ENCODE measurements at places on chromosomes 12 and 14.

GRCh38 chr12:123094349-123095077 lies 56.4 kb downstream of the PITPNM2 start:
- DNase-seq, result no peak

- DNase-seq, result peak; percentile 75
Observed at GRCh38 chr14:94028450-94028826, 2.3 kb downstream of the OTUB2 start.

DNA sequence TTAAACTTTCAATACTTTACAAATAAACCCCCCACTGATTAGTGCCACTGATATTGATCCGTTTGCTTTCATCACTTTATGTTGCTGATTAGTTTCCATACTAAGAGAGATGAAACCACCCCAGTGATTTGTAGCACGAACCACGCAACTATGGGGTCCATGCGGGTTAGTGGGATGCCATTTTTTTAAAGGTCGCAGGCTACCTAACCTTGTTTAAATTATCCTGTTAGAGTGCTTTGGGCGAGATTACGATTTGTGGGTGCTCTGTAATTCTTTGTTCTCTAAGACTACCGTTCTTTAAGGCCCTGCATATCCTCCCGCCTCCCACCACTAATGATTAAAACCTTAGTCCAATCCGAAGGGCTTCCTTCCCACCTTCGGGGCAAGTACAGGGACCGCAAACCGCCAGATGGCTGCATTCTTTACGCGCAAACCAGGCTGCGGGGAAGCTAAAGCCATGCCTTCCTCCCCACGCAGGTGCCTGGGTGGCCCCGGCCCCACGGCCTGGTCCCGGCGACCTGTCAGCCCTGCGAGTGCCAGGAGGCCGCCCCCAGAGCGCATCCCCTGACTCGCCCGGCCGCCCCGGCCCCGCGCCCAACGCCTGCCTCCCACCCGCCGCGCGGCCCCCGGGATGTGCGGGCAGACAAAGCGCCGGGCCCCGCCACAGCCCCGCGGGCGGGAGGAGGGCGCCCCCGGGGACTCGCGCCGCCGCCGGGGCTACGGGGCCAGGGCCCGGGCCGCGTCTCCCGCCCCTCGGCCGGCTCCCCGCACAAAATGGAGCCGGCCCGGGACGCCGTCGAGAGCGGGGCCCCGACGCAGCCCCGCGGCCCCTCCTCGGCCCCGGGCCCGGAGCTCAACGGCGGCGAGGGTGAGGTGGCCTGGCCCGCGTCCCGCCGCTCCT lies 759 bp downstream of the NFYB start:
- peak; percentile 64 for DNase-seq

DNA sequence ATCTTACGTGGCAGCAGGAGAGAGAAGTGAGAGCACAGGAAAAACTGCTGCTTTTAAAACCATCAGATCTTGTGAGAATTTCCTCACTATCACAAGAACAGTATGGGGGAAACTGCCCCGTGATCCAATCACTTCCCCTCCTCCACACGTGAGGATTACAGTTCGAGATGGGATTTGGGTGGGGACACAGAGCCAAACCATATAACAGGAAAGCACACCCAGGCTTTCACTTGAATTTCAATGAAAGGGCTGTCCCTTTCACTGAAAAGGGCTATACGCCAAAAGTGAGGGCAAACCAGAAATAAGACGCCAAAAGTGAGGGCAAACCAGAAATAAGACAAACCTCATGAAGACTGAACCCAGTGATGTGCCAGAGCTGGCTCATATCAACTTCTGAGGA lies 22.8 kb upstream of the TMEM233 start:
- DNase-seq, result no peak

GRCh38 chr14:101010293-101010692 lies 106.8 kb upstream of the RTL1 start:
- no peak for DNase-seq

GRCh38 chr12:84038242-84038641 lies 874.4 kb downstream of the SLC6A15 start:
- DNase-seq, result no peak

- no peak for DNase-seq
Observed at GRCh38 chr12:66620026-66620425, 58.9 kb downstream of the GRIP1 start.

DNA sequence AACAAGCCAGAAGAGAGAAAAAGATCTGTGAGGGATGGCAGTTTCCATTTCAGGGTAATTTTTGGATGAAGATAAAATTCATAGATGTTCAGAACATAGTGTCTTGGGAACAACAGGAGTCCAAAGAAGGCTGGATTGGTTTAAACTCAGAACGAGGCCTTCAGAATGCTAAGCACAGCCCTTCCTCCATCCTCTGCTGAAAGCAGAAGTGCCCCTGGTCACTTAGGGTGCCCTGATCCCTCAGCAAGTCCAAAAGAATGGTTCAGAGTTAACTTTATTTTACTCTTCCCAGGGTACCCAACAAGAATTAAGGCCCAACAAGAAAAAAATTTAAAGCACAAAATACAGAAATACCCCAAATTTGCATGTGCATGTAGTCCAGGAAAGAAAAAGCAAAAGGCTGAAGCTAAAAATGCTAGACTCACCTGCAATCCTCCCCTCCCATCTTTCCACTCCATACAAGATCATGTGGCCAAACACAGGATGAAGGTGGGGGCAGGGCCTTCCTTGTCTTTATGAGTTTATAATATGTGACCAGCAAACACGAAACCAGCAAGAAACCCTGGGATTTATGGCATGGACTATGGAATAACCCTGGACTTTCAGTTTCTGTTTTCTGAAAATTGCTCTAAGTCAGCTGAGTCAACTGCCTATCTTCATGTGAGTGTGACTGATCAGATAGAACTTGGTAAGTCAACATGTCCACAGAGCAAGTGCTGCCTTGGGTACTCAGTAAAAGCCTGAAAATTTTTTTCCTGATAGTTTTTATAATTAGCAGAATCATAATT lies 21.2 kb downstream of the MAX start:
- DNase-seq, result no peak

GRCh38 chr12:55997535-55997859 lies 421 bp downstream of the SUOX start:
- no peak for DNase-seq

DNA sequence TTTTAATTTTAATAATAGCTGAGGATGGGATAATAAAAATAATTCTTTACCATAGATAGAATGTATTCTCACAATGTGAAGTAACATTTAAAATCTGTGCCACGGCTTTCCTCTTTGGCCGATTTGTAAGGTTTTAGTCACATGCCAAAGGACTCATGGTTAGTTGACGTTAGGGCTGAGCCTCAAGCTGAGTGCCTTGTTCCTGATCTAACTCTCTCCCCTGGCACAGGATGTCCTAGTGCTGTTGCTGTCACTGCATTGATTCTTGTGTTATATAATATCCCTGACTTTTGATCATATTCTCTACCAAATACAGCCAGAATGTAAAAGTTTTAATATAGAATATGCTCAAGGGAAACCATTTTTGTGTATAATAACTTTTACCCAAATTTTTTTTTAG lies 144.3 kb downstream of the PELI2 start:
- no peak for DNase-seq

DNA sequence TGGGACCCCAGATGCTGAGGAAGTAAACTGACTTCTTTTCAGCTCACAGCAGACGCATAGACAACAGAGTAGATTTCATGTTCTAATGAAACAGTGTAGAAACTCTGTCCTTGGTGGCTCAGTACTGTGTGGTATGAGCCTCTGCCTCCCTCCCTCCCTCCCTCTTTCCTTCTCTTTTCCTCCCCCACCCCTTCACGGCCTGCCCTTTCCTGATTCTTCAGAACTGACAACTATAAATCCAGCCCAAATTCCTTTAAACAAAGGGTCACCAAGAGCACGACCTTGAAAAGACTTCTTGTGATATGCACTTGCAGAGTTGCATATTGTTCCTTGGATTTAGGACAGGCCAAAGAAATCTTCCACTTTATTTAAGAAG lies 164.0 kb downstream of the ETV6 start:
- no peak for DNase-seq

DNA sequence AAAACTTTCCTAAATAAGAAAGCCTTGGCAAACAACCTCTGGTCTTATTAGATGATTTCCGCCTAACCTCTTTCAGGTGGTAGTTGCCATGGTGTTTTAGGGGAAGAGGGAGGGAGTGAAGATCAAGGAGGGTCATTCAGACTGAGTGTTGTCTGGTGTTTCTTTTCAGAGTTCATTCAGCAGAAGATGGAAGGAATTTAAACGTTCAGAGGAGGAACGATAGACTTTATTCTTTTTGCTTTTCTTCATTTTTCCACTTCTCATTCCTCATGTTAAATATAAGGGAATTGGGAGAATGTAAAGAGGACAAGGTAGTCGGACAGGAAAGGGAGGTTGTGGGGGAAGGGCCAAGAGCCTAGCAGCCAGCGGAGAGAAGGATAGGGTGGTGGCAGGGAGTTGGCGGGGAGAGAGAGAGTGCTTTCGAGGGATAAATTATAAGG lies 17.4 kb upstream of the SALL2 start:
- no peak for DNase-seq

GRCh38 chr12:49825971-49826421 lies 2.2 kb downstream of the NCKAP5L start:
- DNase-seq, result no peak

- no peak for DNase-seq
Observed at GRCh38 chr14:51219473-51220448, 20.3 kb upstream of the TMX1 start.

DNA sequence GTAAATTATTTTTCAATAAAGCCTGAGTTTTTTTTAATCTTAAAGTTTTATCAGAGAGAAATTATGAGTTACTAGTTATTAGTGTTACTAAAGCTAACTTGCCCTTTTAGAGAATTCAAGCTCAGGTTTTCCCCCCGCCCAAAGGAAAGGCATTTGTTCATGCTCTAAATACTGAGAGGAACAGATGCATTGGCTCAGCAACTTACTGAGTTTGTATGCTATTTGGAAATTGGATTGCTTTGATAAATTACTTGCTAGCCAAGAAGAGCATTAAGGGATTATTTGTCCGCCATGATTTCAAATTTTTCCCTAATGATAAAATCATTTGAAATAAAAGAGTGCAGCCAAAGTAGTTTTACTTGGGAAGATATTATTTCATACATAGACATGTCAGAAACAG lies 149.4 kb downstream of the METTL25 start:
- DNase-seq, result no peak

GRCh38 chr14:104981699-104982541 lies 3.7 kb upstream of the CLBA1 start:
- DNase-seq, result no peak

GRCh38 chr12:48169011-48169410 lies 11.7 kb upstream of the ASB8 start:
- DNase-seq, result no peak

DNA sequence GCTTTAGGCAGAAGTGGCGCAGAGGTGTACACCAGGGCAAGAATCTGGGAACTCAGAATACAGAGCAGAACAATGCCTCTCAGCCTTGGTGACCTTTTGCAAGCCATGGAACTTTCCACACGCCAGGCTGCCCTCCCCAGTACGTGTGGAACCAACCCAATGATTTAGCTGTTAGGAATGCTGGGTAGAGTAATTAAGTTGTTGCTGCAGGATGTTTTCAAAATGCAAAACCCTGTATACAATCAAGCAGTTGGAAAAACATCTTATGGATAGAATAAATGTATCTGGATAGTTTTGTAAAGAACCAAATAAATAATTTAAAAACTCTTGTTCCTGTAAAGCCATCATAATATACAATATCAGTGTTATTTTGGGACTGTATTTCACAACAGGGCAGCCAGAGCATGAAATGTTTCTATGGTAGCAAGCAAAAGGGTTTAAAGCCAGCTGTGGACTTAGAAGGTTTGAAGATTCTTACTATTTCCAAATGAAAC lies 19.4 kb downstream of the PPP1R36 start:
- no peak for DNase-seq

DNA sequence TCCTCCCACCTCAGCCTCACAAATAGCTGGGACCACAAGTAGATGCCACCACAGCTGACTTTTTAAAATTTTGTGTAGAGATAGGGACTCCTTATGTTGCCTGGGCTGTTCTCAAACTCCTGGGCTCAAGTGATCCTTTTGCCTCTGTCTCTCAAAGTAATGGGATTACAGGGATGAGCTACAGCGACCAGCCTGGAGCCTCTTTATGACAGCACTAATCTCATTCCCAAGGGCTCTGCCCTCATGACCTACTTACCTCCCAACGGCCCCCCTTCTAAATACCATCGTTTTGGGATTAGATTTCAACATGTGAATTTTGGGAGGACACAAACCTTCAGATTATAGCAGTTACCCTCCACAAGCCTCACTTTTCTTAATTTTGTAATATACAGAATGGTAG lies 150.6 kb upstream of the FUT8 start:
- no peak for DNase-seq

DNA sequence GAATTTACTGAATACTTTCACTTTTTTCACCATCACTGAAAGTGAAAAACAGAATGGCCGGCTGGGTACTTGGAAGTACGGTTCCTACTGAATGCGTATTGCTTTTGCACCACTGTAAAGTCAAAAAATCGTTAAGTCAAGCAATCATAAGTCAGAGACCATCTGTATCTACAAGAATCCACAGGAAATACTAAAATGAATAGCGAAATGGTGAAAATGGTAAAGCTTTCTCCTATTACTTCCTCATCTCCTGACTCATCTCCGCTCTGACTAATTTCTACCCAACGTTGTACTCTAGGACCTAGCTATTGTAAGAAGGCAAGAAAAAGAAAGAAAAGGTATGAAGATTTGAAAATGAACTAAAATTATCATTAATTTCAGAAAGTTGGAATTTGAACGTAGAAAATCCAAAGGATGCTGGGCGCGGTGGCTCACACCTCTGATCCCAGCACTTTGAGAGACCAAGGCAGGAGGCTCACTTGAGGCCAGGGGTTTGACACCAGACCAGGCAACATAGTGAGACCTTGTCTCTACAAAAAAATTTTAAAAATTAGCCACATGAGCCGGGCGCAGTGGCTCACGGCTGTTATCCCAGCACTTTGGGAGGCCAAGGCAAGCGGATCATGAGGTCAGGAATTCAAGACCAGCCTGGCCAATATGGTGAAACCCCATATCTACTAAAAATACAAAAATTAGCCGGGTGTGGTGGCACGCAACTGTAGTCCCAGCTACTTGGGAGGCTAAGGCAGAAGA lies 5.3 kb upstream of the CDCA4 start:
- DNase-seq, result peak; percentile 41

- no peak for DNase-seq
Observed at GRCh38 chr12:124147575-124147974, 147.3 kb upstream of the RFLNA start.

All from activated CD4-positive, alpha-beta memory T cell treated with anti-CD3 and anti-CD28 coated beads for 36 hours (primary cell).